ENCODE measurements at places on chromosomes 12 and 14.

- DNase-seq, result no peak
Observed at GRCh38 chr12:7161811-7162210, 27.7 kb upstream of the PEX5 start.

GRCh38 chr14:24058951-24059475, 7.2 kb downstream of the CARMIL3 start:
- no peak for DNase-seq

GRCh38 chr14:69651664-69652063, 40.3 kb downstream of the SUSD6 start:
- DNase-seq, result no peak

DNA sequence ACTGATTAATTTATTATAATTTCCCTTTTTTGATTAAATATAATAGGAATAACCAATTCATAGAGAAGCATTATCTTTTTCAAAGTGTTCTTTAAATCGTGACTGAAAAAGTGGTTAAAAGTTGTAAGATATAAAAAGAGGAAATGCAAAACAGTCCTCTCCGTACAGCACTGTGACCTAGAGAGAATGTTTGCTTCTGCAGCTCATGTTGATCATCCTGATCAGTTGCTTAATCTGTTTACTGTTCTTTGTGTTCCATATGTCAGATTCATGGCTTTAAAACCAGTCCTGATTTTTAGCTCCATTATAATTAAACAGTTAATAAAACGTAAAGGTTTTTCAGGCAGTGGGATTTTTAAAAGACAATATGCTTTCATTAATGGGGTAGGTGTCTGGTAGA, 4.7 kb downstream of the TTC8 start:
- no peak for DNase-seq

DNA sequence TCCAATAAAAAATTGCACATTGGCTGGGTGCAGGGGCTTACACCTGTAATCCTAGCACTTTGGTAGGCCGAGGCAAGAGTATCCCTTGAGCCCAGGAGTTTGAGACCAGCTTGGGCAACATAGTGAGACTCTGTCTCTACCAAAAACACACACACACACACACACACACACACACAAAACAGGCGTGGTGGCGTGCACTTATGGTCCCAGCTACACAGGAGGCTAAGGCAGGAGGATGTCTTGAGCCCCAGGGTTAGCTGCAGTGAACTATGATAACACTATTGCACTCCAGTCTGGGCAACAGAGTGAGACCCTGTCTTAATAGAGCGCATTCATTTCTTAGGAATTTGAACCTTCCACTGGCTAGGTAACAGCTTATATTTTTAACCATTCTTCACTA, 42.9 kb upstream of the BICD1 start:
- DNase-seq, result no peak

DNA sequence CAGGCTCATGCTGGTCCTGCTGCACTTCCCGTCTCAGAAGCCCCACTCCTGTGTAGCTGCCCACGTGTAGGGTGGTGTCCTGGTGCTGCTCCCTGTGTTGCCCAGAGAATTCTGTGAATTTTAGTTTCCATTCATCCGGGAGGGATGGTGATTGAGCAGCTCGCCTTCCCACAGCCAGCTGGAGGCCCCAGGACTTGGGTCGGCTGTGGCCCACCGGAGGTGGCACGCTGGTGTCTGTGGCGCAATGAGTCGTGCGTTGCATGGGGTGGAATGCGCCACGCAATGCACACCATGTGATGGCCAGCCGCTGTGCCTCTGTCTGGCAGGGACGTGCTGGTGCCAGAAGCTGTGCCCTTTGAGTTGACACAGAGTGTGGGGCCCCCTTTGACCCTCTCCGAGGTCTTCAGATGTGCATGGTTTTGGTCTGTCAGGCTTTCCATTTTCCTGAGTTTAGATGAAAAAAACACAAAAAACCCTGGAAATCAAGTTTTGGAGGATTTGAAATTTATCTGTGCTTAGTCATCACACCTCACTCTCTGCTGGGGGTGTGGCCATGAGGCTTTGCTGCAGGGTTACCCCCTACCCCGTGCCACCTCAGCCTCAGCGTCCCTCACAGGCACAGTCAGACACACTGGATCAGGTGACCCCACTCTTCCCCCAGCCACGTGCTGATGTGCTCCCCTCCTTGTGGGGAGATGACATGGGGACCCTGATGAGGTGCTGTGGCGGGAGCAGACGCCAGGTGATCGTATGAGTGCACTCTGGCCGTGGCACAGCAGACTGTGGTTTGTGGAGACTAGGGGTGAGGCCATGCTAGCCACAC, 64.6 kb downstream of the EP400 start:
- DNase-seq, result no peak

DNA sequence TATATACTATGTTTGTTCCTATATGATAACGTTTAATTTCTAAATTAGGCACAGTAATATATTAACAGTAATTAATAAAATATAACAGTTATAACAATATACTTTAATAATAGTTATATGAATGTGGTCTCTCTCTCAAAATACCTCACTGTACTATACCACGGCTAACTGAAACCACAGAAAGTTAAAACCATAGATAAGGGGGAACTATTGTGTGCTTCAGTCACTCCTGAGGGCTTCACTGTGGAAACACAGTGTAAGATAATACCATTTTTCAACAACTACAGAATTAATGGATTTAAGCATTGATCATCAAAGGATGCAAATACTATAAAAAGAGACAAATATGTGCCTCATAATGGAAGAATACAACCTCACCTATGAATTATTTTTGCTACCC, 266.4 kb upstream of the RGS6 start:
- DNase-seq, result no peak

DNA sequence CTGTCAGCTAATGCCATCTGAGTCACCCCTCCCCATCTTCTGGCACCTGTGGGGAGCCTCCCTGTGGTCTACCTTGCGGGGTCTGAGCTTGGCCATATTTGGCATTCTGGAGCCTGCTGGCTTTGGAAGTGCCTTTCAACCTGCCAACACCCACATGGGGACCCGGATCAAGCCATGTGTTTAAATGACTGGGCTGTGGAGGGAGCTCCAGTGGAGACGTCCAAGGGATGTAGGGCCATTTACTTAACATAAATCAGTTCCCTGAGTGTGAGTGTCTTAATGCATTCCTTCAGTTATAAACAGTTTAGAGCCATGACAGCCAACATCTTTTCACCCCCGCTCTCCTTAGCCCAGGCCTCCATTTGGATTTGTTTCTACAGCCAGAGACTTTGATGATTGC, 22.0 kb downstream of the CACNA1C start:
- DNase-seq, result no peak
